Uterus (tissue), 4 donors: ENCODE measurements at places on chromosomes 7 and 10. TPM values are rescaled to one million over a fixed set of nuclear protein-coding genes. Genes with fewer than 3 reads are reported as not detected.
A peak's percentile ranks its signal among the peaks of the same experiment; 100 is the strongest.

The SLC18A2 gene
- total RNA-seq, result 0.29 TPM

The C7orf57 gene
- total RNA-seq, result not detected

The STAG3 gene
- not detected for total RNA-seq

The SFRP5 gene
- not detected for total RNA-seq

The AFAP1L2 gene
- total RNA-seq, result 28.4 TPM

The WNT8B gene
- not detected for total RNA-seq

The MYL10 gene
- not detected for total RNA-seq

The CRYGN gene
- total RNA-seq, result not detected

The CCDC146 gene
- total RNA-seq, result 32.4 TPM

GRCh38 chr7:7817748-7818147, 99.3 kb upstream of the RPA3 start:
- no peak overlapping the region for H3K4me3 ChIP-seq
- no peak overlapping the region for H3K27ac ChIP-seq
- no peaks in the 10 kb centered on the region for H3K36me3 ChIP-seq
- no peak for DNase-seq
- H3K4me1 ChIP-seq, result no peaks in the 10 kb centered on the region

GRCh38 chr7:20348125-20348807, 17.6 kb downstream of the ITGB8 start:
- DNase-seq, result no peak
- H3K27ac ChIP-seq, result no peak overlapping the region
- no peak overlapping the region for H3K4me3 ChIP-seq

DNA sequence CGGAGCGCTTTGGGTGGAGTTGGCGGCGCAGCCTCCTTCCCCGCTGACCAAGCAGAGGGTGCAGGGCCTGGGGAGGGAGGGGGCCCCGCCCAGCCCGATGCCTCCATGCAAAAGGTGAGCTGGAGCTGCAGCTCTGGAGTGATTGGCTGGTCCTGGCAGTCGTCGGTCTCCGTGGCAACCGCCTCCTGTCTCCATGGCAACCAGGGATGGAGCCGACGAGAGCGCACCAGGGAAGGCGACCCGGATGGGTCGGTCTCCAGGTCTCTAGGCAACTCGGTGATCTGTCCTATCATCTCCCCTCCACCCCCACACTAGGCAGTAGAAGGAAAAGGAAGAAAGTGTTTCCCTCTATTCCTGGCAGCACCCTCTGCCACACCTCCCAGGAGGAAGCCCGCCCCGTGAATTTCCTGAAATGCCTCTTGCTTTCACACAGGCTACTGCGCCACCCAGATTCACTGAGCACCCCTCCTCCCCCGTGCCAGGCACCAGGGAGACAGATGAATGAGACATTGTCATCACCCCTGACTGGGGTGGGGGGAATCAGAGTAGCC, 647 bp upstream of the NACAD start:
- peak overlapping the region; percentile 88 for H3K27ac ChIP-seq
- no peaks in the 10 kb centered on the region for H3K4me1 ChIP-seq
- DNase-seq, result peak; percentile 65
- H3K27me3 ChIP-seq, result no peaks in the 10 kb centered on the region

DNA sequence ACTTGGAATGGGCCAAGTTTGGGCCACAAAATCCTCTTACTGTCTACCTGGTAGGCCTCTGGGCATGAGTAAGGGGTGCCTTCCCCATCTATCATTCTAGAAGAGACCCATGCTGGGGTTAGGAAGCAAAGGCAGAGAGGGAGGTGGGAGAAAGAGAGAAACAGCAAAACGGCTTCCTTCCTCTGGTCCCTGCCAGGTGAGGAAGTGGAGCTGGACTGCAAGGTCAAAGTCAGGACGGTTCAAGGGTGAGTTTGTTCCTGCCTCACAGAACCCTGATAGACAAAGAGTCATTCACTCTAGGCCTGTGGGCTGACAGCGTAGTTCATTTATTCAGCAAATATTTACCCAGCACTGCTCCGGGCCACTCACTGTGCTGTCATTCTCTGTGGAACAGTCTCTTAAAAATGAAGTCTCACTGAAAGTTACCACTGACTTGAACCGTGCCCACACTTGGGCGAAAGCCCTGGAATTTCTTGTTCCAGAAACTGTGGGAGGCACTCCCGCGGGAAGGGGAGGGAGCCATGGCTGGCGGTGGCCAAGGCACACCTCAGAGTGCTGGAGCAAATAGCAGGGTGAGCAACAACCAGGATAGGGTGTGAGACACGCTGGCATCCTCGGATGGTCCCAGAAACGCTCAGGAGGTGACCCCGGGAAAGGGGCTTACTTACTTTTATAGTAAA, 26.2 kb upstream of the ECHDC3 start:
- H3K36me3 ChIP-seq, result no peaks in the 10 kb centered on the region
- no peaks in the 10 kb centered on the region for H3K4me1 ChIP-seq
- no peak overlapping the region for H3K27ac ChIP-seq
- no peaks in the 10 kb centered on the region for H3K27me3 ChIP-seq
- H3K4me3 ChIP-seq, result no peak overlapping the region
- no peak for DNase-seq

GRCh38 chr7:12761111-12761510, 73.7 kb downstream of the ARL4A start:
- no peaks in the 10 kb centered on the region for H3K36me3 ChIP-seq
- DNase-seq, result no peak
- no peak overlapping the region for H3K4me3 ChIP-seq
- H3K27ac ChIP-seq, result no peak overlapping the region

- H3K27ac ChIP-seq, result peak overlapping the region; percentile 93
- peak; percentile 39 for DNase-seq
- H3K4me1 ChIP-seq, result peaks cover 4% of the 10 kb centered on the region
- no peaks in the 10 kb centered on the region for H3K36me3 ChIP-seq
- no peaks in the 10 kb centered on the region for H3K27me3 ChIP-seq
Measured at GRCh38 chr7:12210179-12211053, 678 bp upstream of the TMEM106B start.

DNA sequence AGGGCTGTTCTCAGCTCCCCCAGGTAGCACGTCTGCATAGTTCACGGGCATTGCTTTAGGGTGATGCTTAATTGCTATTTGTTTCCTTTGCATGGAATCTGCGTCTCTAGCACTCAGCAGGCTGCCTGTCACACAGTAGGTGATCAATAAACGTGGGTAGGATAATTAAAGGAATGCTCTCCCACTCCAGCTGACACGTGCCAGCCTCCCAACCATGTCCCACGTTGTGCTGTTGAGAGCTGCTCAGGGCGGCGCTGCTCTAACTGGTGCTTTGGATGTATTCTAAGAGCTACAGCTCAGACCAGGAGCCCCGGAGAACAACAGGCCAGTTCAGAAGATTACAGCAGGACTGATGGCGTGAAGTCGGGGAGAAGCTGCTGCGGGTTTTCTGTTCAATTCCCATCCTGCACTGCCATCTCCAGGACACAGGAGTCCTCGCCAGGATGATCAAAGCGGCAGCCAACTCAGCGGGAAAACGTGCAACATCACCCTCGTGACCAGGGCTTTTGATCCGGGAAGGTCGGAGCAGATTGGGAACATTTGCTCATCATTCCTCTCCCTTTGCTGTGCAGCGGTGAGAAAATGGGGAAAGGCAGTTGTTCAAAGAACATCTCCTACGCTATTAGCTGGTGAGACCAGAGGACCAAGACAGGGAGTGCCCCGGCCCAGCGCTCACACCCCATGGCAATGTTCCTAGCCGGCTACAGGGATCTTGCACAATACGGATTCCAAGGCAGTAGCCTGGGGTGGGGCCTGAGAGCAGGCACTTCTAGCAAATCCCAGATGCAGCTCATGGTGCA, 50.5 kb upstream of the FOXK1 start:
- H3K4me1 ChIP-seq, result no peaks in the 10 kb centered on the region
- no peaks in the 10 kb centered on the region for H3K27me3 ChIP-seq
- H3K36me3 ChIP-seq, result no peaks in the 10 kb centered on the region
- H3K27ac ChIP-seq, result peak overlapping the region; percentile 65
- H3K4me3 ChIP-seq, result peak overlapping the region; percentile 32
